H54 (cell line): ENCODE measurements at places on chromosomes 5 and 9.

GRCh38 chr5:36522746-36523065 is 83.7 kb upstream of the SLC1A3 start:
- no peak for DNase-seq

DNA sequence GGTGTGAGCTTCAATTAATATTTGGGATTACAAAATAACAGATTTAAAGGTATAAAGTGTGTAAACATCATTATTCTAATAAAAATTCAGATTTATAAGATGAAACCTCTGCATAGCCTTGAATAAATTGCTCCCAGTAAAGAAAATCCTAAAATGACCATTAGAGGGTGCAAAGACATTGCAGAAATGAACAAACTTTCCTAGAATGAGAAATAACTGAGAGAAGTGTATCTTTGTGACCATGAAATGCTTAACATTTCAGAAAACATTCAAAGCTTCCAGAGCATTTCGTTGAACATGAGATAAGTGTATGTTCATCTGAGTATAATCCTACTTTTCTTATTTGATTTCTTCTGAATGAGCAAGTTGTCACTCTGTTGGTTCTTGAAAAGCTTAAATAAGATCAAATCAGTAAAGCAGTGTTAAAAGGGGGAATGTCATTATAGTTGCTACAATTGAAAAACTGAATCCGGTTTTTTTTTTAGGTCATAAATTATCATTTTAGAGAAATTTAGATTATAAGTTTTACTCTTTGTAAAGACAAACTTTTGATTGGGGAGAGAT is 24.7 kb upstream of the NUDT12 start:
- DNase-seq, result no peak

DNA sequence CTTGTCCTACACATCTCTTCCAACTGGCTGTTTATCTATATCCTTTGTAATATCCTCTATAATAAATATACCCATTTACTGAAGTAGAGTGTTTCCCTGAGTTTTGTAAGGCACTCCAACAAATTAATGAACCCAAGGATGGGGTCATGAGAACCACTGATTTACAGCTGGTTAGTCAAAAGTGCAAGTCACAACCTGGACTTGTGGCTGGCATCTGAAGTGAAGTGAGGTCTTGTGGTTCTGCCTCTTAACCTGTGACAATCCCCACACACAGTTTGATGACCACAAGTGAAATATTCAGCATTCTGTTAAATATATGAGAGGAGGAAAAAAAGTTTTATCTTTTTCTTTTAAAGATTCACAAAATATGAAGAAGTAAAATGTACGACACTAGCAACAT is 126.1 kb downstream of the NR2F1-AS1 start:
- DNase-seq, result no peak

DNA sequence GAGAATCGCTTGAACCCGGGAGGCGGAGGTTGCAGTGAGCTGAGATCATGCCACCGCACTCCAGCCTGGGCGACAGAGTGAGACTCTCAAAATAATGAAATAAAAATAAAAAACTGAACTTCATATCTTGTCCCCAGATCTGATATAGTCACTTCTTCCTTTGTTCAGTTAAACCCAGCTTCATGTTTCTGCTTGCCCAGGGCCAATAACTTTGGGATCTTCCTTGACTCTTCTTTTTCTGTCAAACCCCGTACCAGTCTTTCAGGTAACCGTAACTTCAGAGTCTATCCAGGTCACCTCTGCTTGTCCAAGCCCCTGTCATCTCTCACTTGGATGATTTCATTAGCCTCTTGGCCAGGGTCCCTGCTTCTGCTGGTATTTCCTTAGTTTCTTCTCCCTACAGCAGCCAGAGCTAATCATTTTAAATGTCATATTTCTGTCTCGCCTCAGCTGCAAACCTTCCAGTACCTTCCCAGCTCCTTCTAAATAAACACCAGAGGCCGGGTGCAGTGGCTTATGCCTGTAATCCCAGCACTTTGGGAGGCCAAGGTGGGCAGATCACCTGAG is 19.7 kb upstream of the ABL1 start:
- no peak for DNase-seq

GRCh38 chr9:75039009-75039408 is 10.9 kb upstream of the CARNMT1 start:
- DNase-seq, result no peak

GRCh38 chr9:83956086-83956435 is 24.0 kb downstream of the HNRNPK start:
- no peak for DNase-seq

DNA sequence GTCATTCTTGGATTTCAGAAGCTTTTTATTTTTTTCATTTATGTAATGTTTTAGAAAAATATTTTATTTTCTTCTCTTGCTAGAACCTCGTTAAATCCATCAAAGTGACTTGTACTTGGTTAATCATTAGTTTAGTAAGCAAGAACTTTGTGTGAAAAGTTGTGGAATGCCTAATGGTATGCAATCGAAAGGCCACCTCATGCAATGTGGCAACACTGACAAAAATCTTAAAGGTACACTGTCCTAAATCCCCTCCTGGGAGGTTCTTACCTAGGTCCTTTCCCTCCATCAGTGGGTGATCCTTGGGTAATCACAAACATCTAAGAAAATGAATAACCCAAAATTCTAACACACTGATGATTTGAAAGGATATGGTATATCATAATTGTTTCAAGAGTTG is 304.2 kb downstream of the DNAH5 start:
- DNase-seq, result no peak

DNA sequence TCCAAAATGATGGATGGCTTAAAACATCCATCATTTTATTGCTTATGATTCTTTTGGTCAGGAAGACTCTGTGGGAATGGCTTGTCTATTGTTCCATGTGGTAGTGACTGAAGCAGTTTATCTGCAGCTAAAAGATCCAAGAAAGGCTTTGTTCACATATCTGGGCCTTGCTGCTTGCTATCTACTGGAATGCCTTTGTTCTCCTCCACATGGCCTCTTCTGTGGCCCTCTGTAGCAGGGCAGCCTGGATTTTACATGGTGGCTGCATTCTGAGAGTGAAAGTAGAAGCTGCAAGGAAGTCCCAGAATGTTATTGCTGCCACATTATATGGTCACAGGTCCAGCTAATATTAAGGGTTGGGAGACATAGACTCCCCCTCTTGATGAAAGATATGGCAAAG is 35.1 kb downstream of the DMXL1 start:
- DNase-seq, result no peak

DNA sequence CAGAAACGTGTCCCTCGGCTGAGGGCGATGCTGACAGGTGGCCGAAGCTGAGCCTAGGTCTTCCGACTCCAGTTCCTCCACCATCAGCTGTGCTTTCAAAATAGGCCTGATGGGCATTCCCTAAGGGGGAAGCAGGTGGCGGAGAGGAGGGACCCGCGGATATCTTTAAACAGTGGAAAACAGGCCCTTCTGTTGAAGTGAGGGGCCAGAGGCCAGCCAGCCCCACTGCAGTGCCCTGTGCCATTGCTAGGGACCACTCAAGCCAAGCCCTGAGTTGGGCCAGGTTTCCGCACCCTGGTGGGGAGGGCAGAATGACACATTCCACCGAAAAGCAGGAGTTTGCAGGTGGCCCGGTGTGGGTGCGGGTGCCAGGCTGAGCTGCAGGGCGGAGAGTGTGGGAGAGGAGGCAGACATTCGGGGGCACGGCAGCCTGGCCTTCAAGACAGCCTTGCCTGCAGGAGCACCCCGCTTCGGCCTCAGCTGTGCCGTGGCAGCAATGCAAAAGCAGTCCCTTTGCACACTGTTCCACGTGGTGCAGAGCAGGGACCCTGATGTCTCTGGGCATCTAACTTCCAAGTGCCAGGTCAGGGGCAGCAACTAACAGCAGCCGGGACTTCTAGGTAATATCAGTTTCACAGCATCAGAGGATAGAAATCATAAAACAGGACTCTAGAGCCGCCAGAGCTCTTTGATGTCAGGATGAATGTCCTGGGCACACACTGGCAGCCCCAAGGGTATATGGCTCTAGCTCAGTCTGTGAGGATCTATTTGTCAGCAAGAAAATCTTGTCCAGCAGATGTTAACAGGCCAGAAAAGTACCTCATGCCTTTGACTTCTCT is 17.2 kb downstream of the HNRNPH1 start:
- no peak for DNase-seq

DNA sequence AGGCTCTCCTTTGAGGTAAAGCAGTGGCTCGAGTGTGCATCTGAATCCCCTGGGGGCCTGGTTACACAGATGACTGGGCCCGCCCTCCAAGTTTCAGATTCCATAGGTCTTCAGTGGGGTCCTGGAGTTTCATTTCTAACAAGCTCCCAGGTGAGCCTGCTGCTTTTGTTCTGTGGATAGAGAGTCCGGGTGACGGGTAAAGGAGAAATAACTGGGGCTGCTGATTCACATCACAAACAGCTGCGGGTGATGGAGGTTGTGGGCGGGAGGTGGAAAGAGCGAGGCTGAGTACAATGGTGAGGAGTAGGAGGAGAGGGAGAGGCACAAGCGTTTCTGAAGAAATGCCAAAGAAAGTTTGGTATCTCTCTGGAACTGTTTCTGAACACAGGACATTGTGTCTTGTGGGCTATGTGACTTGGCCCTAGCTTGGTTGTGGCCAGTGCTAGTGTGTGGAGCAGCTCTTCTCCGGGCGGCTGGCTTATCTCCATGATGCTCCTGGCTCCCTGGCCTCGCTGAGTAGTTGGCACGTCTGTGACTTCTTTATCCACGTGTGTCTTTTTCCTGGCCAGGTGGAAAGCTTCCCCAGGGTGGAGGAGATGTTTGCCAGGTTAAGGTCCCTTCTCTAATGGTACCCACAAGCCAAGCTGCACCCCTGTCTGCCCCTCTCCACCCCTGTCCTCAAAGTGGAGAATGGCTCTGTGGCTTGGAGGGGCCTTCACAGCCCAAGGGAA is 61.7 kb downstream of the HSPA4 start:
- DNase-seq, result peak; percentile 56

DNA sequence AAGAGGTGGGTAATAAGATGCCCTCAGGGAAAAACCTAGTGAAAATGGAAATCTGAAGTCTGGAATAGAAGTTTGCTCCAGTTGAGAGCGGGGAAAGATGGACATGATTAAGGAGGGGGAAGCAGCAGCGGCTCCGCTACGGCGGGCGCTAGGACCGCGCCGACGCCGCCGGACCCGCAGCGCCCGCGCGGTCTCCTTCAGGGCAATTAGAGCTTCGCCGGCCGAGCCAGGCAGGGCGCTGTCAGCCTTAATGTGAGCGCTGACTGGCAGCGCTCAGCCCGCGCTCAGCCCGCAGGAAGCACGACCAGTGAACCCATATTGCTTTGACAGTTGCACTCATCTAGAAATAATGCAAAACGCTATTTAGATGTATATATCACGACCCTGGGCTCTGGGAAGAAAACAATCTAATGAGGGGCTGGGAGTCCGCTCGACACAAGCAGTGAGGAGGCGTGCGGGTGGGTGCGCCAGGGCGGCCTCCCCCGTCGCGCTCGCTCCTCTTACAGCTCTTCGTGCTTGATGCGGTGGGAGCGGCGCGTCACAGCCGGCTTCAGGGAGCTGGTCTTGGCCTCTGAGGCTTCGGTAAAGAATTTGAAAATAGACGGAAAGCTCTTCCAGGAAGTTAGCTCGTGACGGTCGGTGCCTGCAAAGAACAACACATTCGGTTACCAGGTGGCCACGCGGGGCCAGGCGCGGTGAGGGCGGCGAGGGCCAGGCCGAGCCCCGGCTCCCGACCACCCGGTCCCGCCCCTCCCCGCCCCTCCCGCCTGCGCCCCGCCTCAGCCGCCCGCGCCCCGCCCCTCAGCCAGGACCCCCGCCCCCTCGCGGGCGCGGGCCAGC is 37.7 kb downstream of the NR2F1 start:
- DNase-seq, result peak; percentile 57

DNA sequence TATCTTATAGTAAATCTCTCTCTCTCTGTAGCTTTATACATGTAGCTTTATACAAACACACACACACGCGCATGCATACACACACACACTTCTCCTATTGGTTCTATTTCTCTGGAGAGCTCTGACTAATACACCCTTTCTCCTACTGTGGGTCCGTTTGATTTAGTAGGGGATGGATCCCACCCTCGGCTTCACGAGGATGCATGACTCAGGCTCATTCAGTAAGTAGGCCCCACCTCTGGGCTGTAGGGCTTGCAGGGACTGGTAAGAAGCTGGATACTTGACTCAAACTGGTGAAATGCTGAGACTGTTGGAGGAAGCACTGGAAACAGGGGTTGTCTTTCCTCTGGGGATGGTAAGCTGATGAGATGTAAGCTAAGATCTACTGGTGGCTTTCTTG is 98.7 kb downstream of the SLC24A2 start:
- no peak for DNase-seq

- no peak for DNase-seq
These were observed 1.9 kb downstream of the RAB24 start for GRCh38 chr5:177301503-177302165.

- no peak for DNase-seq
These were observed 526.7 kb upstream of the WWC1 start for GRCh38 chr5:167764641-167765289.

- DNase-seq, result no peak
These were observed 15.7 kb downstream of the MTRR start for GRCh38 chr5:7884491-7885267.

- DNase-seq, result no peak
These were observed 1365.7 kb upstream of the C9orf72 start for GRCh38 chr9:28938981-28939380.

- DNase-seq, result no peak
These were observed 128.5 kb upstream of the VLDLR start for GRCh38 chr9:2493109-2493508.

GRCh38 chr9:70581955-70582350 is 167.5 kb upstream of the KLF9 start:
- DNase-seq, result no peak
